ENCODE measurements at places on chromosomes 12 and 14.

DNA sequence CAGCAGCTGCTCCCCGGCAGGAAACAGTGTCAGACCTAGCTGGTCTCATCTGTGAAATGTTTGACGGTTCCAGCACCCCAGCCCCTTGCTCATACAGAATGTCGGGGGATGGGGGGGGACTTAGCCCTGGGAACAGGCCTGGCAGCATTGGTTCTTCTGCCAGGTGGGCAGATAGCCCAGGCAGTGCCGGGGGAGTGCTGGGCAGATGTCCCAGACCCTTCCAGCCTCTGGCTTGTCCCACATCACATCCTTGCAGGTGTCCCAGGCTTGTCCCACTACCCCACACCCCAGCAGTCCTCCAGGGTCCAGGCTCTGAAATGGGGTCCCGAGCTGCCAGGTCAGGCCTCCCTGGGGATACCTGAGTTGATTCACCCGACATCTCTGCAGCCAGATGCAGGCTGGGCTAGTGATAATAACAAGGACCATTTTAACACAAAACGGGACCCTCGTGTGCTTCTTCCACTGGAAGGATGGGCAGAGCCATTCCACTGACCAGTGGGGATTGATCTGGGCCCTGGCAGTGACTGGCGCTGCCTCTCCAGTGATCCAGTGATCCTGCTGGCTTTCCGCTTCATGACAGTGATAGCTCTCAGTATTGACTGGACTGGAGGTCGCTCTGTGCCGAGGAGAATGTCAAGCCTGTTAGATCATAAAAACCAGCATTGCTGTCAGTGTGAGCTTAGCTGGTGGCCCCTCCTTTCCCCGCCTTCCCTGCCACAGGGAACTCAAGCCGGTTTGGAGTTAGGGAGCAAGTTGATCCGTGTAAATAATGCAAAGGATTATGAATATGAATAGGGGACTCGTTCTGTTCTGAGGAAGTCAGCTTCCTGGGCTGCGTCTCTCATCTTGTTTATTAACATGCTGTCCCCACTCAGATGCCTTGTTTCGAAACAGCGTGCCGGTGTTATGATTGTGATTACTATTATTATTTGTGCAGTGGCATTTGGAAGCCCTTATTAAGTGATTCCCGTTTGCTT is 180.6 kb downstream of the AACS start:
- no peak for DNase-seq

- no peak for DNase-seq
These were observed 204.3 kb downstream of the KIF26A start for GRCh38 chr14:104342435-104343293.

GRCh38 chr12:27464220-27464554 is 17.7 kb downstream of the SMCO2 start:
- DNase-seq: no peak

- DNase-seq: no peak
These were observed 149.0 kb upstream of the GSC start for GRCh38 chr14:94918896-94919295.

DNA sequence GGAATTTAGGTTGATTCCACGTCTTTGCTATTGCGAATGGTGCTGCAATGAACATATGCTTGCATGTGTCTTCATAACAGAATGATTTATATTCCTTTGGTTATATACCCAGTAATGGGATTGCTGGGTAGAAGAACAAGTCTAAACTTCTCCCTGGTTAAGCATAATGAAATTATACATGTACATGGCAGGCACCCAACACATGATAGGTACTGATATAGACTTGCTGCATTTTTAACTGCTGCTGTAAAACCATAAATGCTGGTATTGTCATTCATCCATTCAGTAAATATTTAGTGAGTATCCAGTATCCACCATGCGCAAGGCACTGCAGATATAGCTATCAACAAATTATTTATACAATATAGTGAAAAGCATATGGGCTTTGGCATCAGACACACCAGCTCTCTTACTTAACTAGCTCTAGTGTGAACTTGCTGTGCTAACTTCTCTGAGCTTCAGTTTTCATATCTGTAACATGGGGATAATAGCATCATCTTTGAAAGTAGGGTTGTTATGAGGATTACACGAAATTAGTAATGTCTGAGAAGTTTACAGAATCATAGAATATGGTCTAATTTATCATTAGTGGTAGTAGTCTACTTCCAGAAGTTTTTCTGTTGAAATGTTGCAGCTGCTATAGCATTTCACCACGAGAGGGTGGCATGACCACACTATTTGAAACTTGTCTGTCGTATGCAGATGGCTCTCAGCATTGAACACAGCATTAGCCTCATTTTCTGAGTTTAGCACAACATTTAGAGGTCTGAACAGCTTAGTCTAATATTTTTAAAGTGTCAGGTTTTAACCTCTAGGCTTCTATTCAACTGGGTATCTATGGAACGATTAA is 32.0 kb upstream of the SEL1L start:
- peak; percentile 67 for DNase-seq

GRCh38 chr12:7129287-7129871 is 690 bp upstream of the RBP5 start:
- DNase-seq: no peak

DNA sequence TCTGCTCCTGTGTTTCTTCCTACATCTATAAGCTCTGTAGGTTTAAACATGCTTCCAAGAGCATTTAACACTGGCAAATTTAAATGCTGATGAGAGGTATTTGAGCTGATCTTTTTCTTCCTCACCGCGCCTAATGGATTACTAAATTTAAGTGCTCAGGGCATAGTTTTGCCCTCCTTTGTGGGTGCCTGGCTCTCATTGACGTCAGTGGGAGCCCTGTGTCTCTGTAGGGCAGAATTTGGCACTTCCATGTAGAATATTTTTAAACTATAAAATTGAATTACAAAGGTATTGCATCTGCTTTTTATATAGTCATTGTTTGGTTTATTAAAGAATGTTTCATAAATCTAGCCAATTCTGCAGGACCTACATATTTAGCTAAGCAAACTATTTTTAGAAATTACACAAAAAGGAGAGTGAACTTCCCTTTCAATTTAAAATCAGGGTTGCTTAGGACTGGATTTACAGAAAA is 444.8 kb downstream of the AEBP2 start:
- DNase-seq: no peak

GRCh38 chr14:57884175-57884574 is 18.3 kb upstream of the SLC35F4 start:
- DNase-seq: no peak

GRCh38 chr14:71319666-71320065 is 412.4 kb downstream of the PCNX1 start:
- peak; percentile 23 for DNase-seq

DNA sequence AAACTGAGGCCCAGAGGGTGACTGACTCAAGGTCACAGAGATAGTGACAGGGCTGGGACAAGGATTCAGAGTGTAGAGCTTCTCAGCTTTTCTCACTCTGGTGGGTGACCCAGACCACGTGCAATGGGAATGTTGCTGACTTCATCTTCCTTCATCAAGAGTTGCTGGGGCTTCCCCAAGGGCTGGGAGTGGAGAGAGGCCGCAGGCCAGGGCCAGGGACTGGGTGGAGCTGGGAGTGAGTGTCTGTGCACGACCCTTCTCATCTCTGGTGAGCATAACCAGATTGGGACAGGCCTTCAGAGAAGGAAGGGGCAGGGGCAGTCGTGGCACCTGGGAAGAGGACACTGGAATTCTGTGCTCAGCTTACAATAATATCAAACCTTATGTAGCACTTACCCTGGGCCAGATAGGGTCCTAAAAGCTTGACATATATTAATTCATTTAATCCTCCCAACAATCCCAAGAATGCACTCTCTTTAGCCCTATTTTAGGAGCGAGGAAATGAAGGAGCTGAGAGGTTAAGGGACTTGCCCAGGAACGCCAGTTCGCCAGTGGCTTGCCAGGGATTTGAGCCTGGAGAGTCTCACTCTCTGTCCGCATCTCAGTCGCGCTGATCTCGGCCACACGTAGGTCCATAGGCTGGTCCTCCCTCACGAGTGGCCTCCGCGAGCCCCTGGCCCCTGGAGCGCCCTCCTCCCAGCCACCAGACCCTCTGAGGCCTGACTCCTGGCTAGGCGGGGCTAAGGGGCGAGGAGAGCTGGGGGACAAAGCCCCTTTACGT is 15.8 kb downstream of the KRT18 start:
- no peak for DNase-seq

GRCh38 chr12:80622271-80622670 is 85.2 kb upstream of the MYF6 start:
- peak; percentile 16 for DNase-seq

- DNase-seq: no peak
These were observed 103.4 kb downstream of the EFCAB11 start for GRCh38 chr14:89851106-89851505.

DNA sequence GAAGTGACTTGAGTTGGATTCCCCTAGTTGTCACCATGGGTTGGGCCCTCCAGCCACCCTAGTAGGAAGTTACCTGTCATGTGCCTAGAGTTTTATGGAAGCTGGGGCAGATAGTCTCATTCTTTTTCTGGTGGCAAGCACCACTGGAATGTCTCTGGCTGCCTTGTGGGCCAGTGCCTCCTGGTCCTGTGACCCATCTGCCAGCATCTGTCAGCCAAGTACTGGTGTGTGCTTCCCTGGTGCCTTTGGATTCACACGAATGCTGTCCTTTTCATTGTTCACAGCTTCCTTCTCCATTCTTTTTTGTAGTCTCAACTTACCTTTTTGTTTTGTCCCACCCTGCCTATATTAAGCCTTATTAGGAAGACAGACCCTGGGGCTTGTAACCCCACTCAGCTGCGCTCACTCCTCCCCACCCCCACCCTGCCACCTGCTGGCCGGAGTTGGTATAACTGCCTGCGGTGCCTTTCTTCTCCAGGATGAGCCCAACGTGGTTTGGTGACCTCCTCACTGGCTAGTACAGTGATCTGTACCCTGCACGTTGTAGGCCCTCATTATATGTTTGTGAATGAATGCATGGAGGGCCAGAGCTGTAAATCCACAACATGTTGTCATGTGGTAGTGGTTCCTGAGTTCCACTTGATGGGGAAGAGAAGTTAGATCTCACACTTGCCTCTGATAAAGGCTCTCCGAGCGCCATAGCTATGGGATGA is 125.7 kb downstream of the TSPAN9 start:
- peak; percentile 57 for DNase-seq

GRCh38 chr14:24892497-24893051 is 157.4 kb downstream of the STXBP6 start:
- DNase-seq: no peak

GRCh38 chr12:124814741-124815613 is 48.7 kb downstream of the SCARB1 start:
- no peak for DNase-seq

DNA sequence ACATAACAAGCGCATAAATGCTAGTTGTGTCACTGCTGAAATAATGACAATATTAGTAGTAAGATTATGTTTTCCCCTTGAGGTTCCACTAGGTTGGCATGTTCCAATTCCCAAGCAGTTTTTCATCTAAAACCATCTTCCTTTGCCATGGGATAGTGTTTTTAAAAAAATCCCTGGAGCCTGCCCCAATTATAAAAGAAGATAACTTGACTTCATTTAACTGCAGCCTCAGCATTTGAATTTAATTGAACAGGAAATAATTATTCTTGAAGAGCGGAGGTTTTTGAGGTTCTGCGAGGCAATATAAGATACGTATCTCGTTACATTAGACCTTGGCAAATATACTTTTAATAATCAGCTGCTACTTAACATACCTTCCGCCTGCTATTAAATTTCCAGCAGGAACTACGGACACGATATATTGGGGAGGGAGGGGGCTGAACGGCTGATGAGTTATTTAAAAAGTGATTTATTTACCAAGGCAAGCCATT is 65.2 kb upstream of the HSPB8 start:
- no peak for DNase-seq

DNA sequence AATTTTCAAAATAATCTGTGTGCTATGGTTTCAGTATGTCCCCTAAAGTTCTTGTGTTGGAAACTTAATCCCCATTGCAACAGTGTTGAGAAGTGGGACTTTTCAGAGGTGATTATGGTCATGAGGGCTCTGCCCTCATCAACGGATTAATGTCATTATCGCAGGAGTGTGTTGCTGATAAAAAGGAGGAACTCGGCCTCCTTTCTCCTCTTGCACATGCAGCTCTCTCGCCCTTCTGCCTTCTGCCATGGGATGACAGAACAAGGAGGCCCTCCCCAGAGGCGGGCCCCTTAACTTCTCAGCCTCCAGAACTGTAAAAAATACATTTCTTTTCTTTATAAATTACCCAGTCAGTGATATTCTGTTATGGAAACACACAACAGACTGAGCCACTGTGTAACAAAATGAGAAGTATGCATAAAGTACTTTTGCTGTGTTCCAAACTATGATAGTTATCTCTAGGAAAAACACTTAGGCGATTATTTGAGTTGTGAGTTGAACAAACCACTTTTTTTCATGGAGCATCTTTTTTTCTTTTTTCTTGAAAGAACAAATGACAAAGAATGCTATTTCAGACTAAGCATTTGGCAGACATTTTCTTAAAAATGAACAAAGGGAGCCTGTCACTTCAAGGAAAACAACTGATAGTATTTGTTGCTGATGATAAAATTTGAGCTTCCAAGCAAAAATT is 134.8 kb upstream of the FUT8 start:
- DNase-seq: peak; percentile 81

DNA sequence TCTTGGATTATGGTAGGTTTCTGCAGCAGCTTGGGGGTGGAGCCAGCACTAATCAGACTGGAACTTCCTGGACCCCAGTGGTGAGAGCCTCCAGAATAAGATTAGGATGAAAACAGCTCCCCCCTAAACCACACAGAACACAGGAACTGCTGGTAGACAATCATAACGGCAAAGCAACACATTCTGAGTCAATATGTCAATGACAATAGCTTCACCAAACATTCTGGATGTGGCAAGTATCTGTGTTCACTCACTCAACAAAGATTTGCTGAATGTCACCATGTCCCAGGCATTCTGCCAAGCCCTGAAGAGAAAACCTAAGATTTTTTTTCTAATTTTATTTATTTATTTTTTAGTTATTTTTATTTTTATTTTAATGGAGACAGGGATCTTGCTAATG is 65.2 kb downstream of the LRRC74A start:
- no peak for DNase-seq

Measured in OCI-M1 (cell line).